Activated CD4-positive, alpha-beta T cell treated with anti-CD3 and anti-CD28 coated beads for 36 hours (primary cell): ENCODE measurements at places on chromosomes 2 and 18. TPM values are rescaled to one million over a fixed set of nuclear protein-coding genes. Genes with fewer than 3 reads are reported as not detected.

Gene GPBAR1
- 0.40 TPM for total RNA-seq

Gene POTEC
- total RNA-seq, result not detected

Gene ERFE
- total RNA-seq, result 0.07 TPM

Gene OTOS
- not detected for total RNA-seq

Gene SLC66A2
- 23.4 TPM for total RNA-seq

Gene TDRD15
- total RNA-seq, result not detected

Gene SEMA4C
- 9.6 TPM for total RNA-seq

DNA sequence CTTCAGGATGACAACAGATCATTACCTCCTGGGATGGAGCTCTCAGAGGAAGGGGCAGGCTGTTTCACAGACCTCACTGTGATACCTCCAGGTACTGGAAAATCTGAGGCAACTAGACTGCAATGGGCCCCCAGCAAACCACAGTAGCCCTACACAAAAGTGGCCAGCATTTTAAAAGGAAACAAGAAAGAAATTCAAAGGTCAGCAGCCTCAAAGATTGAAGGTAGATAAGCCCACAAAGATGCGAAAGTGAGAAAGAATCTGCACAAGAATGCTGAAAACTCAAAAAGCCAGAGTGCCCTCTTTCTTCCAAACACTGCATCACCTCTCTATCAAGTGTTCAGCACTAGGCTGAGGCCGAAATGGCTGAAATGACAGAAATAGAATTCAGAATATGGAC is 499.5 kb upstream of the CHAC2 start:
- DNase-seq, result no peak

DNA sequence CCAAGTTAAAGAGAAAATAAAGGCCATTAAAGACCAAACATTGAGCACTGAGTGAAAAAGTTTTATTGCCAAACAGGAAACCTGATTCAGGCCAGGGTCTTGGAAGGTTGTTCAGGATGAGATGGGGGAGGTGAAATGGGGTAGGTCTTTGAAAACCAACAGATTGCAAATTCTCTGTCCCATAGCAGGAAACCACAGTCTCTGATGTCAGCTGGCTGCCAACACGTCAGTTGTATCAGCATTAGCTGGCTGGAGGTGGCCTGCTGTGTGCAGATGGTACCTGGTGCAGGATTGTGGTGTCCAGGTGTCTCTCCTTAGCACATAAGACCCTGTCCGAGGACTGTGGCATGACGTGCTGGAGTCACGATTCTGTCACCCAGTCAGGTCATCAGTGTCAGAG is 106.3 kb downstream of the MSH2 start:
- no peak for DNase-seq

GRCh38 chr2:140797718-140798117 is 1333.1 kb downstream of the LRP1B start:
- no peak for DNase-seq

- DNase-seq, result no peak
Measured at GRCh38 chr2:158774681-158775080, 20.4 kb upstream of the DAPL1 start.

DNA sequence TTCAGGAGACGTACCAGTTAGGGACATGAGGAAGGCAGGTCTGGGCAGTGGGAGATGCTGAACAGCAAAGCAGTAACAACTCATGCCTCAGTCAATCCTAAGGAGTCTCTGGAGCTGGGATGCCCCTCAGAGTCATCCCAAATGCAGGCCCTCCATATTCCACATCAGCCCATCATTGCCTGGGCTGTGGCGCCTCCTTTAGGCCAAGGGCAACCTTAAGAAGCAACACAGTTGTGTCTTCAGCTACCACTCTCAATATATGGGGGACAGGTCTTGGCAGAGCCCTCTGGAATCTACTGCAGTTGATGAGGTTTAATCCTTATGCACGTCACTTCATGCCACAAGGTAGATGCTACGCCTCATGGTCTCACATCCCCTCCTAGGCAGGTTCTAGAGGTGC is 682.0 kb upstream of the RAB6C start:
- DNase-seq, result no peak

- DNase-seq, result no peak
Measured at GRCh38 chr18:40576507-40577115, 1378.4 kb upstream of the PIK3C3 start.

DNA sequence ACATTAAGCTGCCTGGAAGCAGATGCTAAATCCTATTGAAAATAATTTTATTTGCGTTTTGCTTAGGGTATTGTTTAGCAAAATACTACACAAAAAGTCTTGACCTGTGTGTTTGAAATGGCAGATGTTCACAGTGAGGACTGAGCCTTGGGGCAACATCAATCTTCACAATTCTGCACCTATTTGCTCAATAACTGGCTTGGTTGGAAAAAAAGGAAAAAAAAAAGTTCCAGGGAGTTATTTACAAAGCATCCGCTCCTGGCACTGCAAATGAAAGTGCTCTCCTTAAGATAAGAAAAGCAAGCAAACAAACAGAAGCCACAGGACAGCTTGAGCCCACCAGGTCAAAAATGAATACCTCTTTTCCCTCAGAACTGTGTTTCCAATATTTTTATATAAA is 77.7 kb downstream of the MAP2 start:
- DNase-seq, result no peak

DNA sequence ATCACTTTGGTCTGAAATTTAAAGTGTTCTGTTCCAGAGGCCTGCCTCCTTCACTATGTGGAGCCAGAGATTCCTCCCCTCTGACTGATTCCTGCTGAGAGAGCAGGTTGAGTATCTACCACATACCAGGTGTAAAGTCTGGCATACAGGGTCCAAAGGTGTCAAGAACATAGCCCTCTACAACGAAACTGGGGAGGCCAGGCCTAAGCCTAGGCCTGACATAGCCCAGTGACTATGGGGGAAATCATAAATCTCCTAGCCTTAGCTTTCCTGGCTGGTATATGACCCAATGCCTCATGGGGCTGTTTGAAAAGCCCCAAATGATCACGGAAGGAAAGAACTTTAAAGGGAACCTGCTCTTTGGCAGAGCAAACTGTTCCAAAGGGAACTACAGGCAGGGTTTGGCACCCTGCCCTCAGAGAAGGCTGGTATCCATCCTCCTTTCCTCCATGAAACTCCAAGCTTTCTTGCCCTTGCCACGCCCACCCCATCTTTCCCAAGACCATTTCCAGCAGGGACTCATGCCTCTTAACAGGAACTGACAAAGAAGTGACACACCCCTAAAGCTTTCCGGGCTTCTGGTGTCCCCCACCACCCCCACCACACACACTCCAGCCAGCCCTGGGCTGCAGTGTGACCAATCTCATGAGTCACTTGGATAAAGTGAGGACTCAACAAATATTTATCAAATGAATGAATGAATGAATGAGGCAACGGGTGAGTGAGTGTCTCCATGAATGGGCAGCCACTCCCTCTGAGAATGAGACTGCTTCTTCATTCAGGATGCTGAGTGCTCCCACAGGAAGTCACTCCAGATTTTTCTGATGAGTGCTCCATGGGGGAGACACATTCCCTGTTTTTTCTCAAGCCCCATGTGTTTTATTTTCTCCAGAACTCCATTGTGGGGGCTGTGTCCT is 114.5 kb upstream of the STPG4 start:
- DNase-seq, result no peak

DNA sequence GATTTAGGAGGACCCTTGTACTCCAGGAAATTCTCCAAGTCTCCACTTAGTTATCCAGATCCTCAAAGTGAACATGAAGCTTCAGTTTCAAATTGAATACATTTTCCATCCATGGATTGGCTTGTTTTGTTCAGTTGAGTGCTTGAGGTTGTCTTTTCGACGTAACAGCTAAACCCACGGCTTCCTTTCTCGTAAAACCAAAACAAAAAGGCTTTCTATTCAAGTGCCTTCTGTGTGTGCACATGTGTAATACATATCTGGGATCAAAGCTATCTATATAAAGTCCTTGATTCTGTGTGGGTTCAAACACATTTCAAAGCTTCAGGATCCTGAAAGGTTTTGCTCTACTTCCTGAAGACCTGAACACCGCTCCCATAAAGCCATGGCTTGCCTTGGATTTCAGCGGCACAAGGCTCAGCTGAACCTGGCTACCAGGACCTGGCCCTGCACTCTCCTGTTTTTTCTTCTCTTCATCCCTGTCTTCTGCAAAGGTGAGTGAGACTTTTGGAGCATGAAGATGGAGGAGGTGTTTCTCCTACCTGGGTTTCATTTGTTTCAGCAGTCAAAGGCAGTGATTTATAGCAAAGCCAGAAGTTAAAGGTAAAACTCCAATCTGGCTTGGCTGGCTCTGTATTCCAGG is at the start of gene CTLA4:
Gene CTLA4, plus strand, starts transcription at position 211 of the 640 bp plus-strand sequence. Its CDS starts 172 bp downstream, at position 383.
- DNase-seq, result peak; percentile 57

GRCh38 chr2:198187841-198188240 is 383.4 kb downstream of the PLCL1 start:
- no peak for DNase-seq

GRCh38 chr18:2625217-2625616 is 30.3 kb upstream of the SMCHD1 start:
- no peak for DNase-seq

DNA sequence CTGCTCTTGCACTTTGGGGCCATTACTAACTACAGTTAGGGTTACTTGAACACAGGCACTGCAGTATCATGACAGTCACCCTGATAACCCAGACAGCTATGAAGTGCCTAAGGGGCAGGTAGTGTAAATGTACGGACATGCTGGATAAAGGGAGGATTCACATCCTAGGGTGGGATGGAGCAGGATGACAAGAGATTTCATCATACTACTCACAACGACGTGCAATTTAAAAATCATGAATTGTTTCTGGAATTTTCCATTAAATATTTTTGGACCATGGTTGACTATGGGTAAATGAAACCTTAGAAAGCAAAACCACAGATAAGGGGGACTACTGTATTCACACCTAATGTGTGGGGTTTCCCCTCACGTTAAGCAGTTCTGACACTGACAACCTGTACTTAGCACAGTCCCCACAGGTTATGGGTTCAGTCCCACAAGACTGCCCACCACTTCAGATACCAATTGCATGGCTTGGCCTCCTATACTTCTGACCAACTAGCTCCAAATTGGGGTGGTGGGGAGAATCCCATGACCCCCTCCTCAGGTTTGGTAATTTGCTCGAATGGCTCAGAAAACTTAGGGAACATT is 75.8 kb downstream of the NAT8 start:
- DNase-seq, result no peak
